Aorta (tissue), 5 donors: ENCODE measurements at places on chromosomes 16 and 17. TPM values are rescaled to one million over a fixed set of nuclear protein-coding genes. Genes with fewer than 3 reads are reported as not detected.
A peak's percentile ranks its signal among the peaks of the same experiment; 100 is the strongest.

DNA sequence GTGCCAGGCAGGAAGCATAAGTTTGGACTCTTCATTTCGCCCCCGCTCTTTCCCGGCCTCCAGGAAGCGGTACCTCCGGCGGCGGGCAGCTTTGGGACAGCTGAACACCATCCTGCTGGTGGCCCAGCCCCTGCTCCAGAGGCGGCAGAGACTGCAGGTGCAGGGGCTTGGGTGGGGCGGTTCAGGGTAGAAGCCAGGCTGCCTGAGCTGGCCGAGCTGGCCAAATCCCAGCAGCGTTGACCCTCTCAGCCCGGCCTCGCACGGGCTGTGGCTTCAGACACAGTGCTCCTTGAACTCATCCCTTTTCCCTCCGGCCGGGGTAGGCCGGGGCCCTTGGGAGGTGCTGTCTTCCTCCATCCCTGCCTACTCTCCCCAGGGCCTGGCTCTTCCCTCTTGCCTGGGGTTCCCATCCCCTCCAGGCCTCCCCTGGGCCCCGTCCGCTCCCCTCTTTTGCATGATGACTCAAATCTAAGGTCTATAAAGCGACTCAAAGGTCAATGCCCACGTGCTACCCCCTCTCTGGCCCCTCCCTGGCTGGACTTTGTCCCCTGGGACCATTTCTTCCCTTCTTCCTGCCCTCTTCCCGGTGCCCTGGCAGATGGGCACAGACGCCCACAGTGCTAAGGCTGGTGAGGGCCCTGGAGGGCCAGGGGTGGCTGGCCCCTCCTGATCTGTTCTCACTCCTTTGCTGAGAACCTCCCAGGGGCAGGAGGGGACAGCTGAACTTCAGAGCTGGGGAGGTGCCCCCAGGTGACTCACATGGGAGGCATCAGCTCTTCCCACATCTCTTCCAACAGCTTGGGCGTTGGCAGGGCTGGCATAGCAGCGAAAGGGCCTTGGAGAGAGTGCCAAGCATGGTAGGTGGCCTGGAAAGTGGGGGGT is 22.7 kb downstream of the MYO15B start:
- no peak for DNase-seq

The C16orf54 gene
- 2.6 TPM for total RNA-seq

The NLRC5 gene
- 49.3 TPM for total RNA-seq

DNA sequence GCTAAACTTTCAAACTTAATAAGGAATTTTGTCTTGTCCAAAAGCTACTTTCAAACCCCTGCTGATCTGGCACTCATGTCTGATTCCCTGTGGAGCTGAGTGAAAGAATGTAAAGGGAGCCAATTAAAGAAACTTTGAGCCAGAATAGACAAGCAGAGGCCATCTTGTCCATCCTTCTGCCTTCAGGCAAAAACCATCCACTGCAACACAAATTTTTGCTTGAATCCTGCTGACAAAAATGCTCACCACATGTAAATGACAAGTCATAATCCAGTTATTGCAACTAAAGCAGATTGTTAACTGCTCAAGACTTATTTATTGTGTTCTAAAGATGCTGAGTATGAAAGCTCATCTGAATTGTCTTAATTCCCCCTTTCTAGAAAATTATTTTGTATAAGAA is 124.0 kb upstream of the HLF start:
- no peak for DNase-seq

DNA sequence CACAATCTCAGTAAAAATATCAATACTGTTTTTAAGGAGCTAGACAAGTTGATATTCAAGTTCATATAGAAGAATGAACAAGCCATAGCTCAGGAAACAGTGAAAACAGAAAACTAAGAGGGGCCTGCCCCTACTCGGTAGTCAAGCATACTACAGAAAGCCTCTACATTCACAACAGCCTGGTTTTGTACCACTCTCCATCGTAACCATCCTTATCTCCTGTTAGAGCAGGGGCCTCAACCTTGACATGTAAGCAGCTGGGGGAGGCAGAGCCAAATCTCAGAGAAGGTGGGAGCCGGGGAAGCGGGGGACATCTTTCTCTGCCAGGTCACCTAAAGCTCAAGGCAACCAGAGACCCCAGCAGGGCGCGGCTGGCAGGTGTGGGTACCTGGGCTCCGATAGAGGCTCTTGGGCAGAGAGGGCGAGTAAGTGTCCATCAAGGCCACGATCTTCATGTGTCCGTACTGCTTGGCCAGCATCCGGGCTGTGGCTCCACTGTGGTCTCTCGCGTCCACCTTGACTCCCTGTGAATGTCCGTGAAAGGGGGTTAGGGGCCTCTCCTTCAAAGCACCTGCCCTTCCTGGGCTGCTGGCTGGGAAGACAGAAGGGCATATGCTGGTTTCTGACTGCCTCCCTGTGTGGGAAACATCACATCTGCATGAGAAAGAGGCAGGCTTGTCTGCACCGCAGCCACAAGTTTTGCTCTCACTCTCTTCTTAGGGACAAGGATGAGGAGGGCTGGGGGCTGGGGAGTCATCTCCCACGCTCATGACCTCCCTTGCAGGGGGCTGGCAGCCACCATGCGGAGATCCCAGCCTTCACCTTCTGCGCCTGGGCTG is 20.2 kb downstream of the ANKS3 start:
- DNase-seq, result no peak

- DNase-seq, result peak; percentile 86
These were observed 49.7 kb downstream of the TUBD1 start for GRCh38 chr17:59842901-59843652.

DNA sequence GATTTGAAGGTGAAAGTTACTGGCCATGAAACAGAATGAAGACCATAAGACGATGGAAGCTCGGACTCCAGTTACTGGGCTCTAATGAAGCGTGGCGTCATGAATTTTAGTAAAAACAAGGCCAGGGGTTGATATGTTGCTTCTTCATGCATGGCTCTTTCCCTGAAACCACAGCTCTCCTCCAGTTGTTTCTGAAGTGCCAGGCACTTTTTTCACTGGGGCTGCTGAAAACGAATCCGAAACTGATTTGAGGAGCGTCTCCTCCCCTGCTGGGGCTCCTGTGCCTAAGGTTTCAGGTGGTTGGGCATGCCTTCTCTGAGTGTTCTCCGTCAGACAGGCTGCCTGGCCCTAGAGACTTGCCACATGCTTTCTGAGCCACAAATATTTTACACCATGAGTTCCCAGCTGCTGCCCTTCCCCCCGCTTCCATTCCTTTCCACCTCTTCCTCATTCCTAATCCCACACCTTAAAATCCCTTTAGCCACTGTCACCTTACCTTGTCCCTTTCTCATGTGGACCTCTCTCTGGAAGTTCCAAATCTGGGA is 3.7 kb upstream of the MYL4 start:
- peak; percentile 68 for DNase-seq

The SLC5A10 gene
- not detected for total RNA-seq

- DNase-seq, result no peak
These were observed 66.8 kb downstream of the KPNA2 start for GRCh38 chr17:68102318-68102758.

DNA sequence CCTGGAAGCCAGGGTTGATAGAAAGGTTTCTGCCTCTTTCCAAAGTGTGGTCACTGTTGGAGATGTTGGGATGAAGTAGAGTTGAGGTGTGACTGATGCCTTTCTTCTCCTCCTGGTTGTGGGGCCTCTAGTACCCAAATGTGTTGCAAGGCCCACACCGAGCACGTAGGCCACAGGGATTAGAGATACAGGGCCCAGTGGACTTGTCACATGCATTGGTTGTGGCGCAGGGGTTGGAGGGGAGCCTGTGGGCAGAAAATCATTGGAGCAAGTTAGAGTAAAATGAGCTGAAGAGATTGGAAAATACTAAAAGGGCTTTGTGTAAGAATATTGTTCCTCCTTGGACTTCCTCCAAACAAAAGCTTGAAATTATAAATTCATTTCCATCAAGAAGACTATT is 4.6 kb downstream of the KRT33A start:
- no peak for DNase-seq

GRCh38 chr17:29968271-29968670 is 26.8 kb downstream of the EFCAB5 start:
- DNase-seq, result no peak

GRCh38 chr17:48530208-48530886 is 464 bp downstream of the HOXB1 start:
- DNase-seq, result no peak

The C17orf78 gene
- total RNA-seq, result not detected

DNA sequence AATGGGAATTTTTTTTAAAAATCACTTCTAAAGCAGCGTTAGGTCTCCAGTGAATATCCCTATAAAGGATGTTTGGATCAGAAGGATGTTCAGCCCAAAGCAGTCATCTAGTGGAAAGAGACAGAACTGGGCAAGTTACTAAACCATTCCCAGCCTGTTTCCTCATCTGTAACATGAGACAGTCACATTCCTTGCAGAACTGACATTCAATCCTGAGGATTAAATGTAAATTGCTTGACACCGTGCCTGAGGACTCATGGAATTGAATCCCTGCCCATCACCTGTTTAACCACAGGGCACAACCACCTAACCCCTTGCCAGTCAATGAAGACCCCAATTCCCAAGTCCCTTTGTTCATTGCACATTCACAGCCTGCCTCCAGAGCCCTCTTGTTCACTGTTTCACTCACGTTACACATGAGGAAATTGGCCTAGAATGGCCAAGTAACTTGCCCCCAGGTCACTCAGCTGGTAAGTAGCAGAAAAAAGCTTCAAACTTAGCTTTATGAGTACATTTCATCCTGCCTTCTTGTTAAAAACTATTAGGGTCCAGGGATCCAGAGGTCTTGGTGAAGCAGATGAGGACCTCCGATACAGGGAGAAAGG is 1.4 kb downstream of the CMTM2 start:
- no peak for DNase-seq

GRCh38 chr17:49035470-49036269 is 38.5 kb downstream of the IGF2BP1 start:
- peak; percentile 68 for DNase-seq

The ITGB3 gene
- total RNA-seq, result 210 TPM

- DNase-seq, result no peak
These were observed 10.7 kb downstream of the CORO6 start for GRCh38 chr17:29612094-29612403.

The ZNF652 gene
- total RNA-seq, result 41.0 TPM

The ZNF629 gene
- total RNA-seq, result 11.8 TPM

- DNase-seq, result no peak
These were observed 58.9 kb upstream of the CLEC3A start for GRCh38 chr16:77963185-77964044.

The RNF227 gene
- 3.0 TPM for total RNA-seq

DNA sequence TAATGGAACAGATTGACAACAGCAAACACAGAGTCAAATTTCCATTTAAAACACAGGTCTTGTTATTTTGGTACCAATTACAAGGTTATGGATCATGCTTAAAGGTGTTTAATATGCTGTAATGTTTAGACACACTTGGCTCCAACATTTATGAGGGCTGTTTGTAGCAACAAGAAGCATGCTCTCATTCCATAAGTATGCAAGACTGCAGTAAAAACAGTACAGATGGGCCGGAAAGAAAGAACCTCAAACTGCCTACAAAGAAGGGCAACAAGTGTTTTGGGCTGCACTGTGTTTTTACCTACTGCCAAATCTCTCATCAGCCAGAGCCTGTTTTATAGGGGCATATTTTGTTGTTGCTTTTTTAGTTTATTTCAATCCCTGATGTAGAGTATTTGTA is 100.5 kb upstream of the HS3ST3A1 start:
- DNase-seq, result no peak

DNA sequence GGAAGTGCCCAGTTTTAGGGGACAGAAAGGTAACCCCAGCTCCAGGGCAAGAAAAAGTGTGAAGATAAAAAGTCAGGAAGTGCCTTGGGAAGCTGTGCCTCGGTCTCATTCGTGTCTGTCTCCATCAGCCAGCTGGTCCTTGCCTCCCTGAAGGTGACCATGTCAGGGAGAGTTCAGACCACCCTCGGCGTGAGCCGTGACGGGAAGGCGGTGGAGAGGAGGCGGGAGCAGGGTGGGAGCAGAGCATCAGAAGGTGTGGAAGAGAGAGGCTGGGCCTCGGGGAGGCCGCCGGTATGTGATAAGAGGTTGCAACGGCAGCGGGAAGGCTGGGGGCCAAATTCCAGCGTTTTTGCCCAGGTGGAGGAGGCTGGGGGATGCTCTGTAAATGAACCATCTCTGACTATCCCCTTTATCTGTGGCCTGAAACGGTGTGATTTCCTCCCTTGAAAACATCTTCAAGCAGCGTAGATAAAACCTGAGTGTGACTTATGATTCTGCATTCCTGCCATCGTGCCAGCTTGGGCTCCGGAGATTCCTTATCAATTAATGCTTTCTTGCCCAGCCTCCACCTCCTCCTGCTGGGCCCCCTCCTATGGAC is 251.8 kb downstream of the IRF8 start:
- DNase-seq, result no peak

DNA sequence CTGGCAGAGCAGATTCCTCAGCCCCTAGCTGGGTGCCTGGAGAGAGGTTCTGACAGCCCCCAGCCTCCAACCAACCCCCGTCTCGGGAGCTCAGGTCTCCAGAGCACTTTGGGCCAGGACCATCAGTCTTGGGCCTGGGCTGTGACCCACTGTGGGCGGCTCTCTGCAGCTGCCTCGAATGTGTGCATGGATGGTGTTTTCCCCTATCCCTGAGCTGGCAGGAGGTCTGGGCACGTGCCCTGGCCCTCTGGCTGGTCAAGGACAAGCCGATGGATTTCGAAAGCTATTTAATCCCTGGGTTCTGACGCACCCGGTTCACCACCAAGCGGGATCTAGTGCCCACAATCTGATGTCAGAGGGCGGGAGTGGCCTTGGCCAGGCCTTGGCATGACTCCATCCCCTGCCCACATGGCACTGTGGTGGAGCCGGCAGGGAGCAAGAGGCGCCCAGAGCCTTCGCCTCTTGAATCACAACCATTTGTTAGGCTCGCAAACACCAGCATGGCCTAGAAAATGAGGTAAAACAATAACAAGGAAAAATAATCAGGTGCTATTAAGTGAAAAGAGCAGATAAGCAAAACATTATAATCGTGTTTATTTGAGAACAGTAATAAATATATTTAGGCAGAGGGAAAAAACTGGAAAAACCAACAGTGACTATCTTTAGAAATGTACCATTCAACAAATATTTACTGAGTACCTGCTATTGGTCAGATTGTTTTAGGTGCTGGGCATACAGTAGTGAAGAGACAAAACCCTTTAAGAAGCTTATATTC is 69.3 kb upstream of the TOB1 start:
- DNase-seq, result peak; percentile 93

The ZNF213 gene
- 8.0 TPM for total RNA-seq

- DNase-seq, result no peak
These were observed 54.8 kb downstream of the CDH13 start for GRCh38 chr16:82681592-82681991.

GRCh38 chr17:63479495-63480184 is 2.8 kb downstream of the ACE start:
- DNase-seq, result no peak

- DNase-seq, result no peak
These were observed 35.2 kb downstream of the ARHGAP23 start for GRCh38 chr17:38463451-38463858.

The OTOA gene
- 0.21 TPM for total RNA-seq

DNA sequence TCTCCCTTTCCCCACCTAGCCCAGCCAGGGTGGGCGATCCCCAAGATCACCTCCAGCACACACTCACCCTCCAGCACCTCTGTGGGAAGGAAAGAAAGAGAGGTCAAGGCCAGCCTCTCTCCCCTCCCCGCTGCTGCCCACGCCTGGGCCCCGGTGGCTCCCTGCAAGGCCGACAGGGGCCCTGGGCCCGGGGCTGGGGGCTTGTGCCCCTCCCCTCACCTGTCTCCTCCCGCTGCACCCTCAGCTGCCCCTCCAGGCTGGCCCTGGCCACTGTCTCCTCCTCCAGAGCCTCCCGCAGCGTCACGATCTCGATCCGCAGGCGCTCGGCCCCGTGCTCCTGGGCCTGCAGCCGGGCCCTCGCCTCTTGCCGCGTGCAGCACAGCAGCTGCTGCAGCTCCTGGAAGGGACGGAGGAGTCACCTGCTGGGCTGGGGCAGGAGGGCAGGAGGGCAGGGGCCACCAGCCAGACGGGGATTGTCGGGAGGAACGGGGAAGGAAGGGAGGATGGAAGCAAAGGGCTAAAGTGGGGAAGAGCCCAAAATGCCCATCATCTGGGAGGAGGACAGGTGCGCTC is 19.2 kb downstream of the RABEP2 start:
- no peak for DNase-seq
